ENCODE measurements at places on chromosomes 6 and 20.

GRCh38 chr6:41887331-41887751 is 7.8 kb downstream of the USP49 start:
- no peak for DNase-seq

DNA sequence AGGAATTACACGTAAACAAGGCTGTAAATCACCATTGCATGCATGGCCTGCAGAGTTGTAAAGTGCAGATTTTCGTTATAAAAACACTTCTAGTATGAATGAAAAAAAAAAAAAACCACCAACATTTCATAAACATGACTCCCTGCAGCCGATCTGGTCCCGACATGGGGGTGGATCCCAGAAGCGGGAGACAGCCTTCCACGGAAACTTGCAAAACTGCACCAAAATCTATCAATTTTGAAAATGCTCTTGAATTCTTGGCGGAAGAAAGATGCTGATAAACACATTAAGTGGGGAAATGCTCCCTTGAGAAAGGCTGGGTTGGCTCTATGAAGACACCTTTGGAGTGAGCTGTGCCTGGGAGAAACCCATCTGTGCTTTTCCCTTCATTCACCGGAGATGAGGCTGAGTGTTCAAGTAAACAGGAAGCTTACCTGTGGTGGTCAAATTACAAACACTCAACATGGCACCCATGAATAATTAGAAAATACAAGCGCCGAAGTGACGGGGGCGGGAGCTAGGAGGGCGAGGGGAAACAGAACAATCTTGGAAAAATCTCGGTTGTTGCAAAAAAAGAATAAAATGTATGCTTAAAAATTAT is 845 bp upstream of the ANKRD60 start:
- DNase-seq, result no peak

GRCh38 chr6:90101403-90101802 is 195.2 kb downstream of the BACH2 start:
- no peak for DNase-seq

GRCh38 chr20:21575167-21575566 is 61.3 kb upstream of the NKX2-2 start:
- no peak for DNase-seq

DNA sequence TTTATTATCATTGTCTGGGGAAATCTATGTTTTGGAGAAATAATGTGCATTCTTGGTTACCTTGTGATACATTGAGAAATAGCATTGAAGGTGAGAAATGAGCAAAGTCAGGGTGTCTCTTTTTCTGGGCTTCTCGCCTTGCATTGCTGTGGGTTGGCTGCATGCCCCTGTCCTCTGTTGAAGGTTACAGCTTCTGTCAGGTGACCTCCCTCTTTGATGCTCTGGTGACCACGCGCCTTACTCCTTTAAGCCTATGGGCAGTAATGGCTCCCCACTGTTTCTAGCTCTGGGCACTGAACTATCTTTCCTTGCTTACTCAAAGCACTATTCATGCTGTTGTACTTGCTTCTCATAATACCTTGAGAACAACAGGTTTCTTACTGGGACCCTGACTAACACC is 14.6 kb downstream of the ADGRB3 start:
- no peak for DNase-seq

All from stimulated activated CD8-positive, alpha-beta memory T cell treated with anti-CD3 and anti-CD28 coated beads, Interleukin-7, amount 100 ng/mL, for 24 hours (primary cell).